ENCODE measurements at places on chromosomes 2 and 18.
A peak's percentile ranks its signal among the peaks of the same experiment; 100 is the strongest.

- DNase-seq = no peak
Measured at GRCh38 chr2:124877141-124877577, 852.1 kb downstream of the CNTNAP5 start.

DNA sequence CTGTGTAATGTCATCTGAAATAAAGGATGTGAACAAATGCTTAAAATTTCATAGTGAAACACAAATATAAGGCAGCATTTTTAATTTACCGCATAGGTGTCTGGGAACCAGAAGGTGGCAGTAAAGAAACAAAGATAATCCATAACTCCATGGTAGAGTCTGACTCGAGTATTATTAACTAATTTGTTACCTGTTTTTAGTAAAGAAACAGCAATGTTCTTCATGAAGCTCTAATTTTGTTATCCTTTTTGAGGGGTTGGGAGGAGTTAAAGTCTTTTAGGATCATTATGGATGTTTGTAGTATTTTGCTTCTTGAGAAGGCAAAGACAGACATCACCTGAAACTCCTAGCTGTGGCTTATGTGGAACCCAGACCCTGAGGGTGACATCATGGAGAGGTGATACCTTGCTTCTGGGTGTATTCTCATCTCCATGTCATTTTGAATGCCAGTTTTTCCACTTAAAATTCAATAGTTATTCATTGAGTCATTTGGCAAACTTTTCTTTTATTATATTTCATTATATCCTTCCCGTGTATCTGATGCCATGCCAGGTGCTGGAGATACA is 286.2 kb upstream of the EPAS1 start:
- DNase-seq = peak; percentile 18

DNA sequence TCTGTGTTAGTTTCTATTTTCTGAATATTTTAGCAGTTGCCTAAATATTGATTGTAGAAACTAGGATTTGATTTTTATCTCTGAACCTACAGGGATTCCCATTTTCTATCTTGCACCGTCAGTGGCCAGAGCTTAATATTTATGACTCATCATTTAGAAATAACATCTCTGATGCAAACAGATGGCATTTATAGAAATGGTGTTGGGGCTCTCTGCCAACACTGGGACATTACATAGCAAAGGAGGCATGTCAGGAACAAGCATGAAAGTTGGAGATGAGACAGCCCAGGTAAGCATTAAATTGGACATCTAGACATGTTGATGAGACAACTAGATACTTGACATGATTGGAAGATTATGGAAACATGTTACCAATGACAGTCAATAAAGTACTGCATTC is 165.3 kb upstream of the SYT4 start:
- DNase-seq = no peak

DNA sequence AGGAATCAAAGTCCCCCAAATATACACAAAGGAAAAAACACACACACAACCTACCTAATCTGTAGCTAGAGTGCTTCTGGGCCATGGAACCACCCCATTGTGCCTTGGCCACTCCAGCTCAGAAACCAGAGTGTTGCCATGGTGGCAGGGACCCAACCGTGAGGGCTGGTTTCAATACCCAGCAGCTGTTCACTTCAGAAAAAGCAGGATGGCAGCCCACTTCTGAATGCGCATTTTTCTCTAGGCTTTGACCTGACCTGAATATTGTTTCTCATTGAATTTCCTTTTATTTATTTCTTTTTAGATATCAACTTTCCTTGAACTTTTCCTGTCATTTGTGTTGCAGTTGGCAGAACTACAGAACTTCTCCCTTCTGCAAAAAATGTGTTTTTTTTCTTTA is 43.0 kb upstream of the EHBP1 start:
- no peak for DNase-seq

DNA sequence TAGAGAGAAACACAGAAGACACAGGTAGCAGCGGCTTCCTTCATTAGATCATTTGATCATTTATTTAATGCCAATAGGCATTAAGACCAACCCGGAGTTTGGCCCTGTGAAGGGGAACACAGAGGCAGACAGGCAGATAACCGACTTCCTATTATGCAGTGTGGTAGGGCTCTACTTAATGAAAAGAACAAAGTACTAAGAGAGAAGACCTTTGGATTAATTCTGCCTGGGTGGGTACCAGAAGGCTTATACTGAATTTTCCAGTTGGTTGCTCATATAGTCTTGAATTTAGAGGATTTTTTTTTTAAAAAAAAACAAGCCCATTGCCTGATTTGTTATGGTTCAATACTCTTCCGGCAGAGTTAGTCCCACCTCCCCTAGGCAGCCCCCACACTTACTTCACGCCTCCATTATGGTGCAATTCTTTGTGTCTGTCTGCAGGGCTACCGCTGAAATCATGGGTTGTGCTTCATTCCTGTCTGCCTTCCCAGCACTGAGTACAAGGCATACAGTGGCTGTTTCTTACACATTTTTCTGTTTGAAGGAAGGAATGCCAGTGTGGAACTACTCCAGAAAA is 244.3 kb upstream of the APCDD1 start:
- DNase-seq = no peak

DNA sequence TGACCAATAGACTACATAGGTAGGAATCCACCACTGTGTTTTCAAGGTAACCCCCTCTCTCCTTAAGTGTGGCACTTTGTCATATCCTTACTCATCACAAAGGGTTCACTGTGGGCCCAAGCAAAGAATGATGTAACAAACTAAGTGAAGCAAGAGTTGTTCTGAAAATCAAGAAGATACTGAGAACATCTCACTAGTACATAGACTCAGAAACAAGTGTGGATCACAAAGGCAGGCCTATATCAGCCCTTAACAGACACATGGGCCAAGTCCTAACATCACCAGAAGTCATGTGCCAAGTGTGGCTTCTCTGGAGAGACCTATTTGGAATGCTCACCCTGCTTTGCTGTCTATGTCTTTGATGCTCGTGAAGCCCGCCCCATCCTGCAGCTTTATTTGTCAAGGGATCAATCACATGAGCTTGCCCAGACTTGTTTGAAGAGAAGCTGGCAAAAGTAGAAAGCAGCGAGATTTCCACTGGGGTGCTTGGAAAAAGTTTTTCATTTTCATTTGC is 131.2 kb upstream of the TTC39C start:
- DNase-seq = no peak

DNA sequence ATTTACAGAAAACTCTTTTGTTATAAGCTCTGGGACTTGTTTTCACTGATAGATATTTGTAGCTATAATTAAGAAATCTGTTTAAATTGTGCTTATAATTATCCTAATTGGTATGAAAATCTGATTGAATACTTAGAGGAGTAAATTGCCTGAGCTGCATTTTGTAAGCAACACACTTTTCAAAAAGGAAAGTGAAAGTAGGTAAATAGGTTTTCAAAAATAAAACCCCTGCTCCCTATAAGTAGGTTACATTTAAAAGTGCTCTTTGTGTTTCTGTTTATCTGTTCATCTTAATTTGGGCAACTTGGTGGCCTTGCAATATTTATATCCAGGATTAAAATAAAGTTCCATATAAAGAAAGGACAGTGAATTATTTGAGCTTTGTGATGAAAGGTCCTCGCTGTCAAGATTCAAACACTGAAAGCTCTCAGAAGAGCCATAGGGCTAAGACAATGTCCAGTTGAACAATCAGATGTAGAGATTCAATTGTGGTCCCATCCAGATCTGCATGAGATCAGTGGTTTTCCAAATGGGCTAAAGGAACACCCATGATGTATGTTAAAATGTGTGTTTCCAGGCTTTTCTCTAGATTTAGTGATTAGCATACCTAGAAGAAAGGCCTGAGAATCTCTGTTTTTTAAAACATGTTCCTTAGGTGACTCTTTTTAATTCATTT is 371.6 kb downstream of the RPRM start:
- no peak for DNase-seq

DNA sequence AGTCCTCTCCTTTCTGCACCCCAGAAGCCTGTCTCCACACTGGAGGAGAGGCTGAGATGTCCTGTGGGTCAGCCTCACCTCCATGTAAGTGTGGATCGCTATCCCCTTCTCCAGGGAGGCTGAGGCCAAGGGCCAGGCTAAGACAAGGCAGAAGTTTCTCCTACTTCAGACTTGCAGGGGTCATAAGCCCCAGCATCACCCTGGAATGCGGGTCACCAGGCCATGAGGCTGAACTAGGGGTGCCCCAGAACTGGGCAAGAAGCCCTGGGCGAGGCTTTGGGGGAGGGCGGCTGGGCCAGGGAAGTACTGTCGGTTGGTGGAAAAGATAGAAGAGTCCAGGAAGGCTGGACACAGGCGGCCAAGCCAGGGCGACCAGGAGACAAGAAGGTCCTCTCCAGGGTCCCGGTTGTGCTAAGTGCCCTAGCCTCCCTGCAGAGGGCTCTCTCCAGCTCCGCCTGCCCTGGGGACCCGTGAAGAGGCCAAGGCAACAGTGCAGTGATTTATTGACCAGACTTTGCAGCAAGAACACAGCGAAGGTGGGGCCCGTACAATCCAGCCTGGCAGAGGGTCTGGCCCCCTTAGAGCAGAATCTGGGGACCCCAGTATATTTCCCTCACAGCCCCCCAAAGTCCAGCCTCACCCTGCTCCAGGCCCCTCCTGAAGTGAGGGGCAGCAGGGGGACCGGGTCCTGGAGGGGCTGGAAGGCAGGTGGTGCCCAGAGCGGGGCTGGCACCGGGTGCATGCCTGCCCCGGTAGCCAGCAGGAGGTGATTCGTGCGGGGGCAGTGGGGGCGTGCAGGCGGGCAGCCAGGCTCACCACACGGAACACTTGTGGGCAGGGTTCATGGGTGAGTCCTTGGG is 8.1 kb downstream of the ECEL1 start:
- no peak for DNase-seq

- DNase-seq = no peak
Measured at GRCh38 chr18:7234091-7234490, 3.2 kb downstream of the LRRC30 start.

- no peak for DNase-seq
Measured at GRCh38 chr2:242063850-242064249, 194.3 kb downstream of the RTP5 start.

GRCh38 chr2:130823886-130824491 is 12.7 kb upstream of the ARHGEF4 start:
- DNase-seq = no peak

DNA sequence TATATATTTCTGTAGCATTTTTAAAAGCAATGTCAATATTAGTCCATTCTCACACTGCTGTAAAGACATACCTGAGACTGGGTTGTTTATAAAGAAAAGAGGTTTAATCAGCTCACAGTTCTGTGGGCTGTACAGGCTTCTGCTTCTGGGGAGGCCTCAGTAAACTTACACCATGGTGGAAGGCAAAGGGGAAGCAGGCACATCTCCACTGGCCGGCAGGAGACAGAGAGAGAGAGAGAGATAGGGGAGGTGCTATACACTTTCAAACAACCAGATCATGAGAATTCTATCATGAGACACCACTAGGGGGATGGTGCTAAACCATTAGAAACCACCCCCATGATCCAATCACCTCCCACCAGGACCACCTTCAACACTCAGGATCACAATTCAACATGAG is 43.1 kb downstream of the CHMP3 start:
- DNase-seq = no peak

GRCh38 chr2:125656190-125656589 is 999.8 kb upstream of the GYPC start:
- no peak for DNase-seq

DNA sequence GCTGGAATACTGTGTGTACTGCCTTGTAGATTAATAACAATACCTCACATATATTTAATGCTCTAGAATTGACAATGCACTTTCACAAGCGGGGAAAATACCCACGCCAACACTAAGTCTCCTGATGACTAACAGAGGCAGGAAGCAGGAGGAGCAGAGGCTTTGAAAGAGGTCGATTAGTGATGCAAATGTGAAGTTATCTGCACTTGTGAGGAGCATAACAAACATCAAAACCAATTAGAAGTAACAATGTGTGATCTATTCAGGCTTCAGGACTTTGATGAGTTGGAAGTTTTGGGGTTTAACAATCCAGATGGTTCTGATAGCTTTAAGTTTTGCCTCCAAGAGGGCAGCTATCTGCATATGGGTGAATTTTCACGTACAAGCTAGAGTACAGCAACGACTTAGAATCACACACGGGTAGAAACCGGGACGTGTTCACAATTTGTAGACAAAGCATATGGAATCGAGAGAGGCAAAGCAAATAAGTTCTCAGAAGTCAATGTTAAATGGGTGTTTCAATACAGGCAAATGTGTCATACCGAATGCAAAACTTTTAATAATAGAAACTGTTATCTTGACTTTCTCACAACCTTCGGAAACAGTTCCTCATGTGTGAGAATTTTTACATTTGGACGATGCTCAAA is 114.5 kb downstream of the METTL8 start:
- peak; percentile 61 for DNase-seq

- DNase-seq = no peak
Measured at GRCh38 chr2:10940596-10940995, 28.9 kb downstream of the KCNF1 start.

DNA sequence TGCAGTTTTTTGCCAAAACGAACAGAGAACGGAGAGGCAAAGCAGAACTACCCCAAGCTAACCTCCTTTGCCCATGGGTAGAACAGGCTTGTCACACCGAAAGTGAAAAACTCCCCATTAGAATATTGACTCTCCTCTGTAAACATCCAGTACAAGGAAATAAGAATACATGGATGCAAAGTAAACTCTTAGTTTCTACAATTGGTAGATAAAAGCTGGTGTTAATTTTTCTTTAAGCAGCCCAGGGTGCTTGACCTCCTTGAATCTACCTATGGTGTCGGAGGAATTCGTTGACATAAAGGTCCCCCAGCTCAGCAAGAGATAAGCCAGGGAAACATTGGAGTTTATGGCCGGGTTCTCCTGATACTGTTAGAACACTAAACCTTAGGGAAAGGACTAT is 48.4 kb upstream of the DSG1 start:
- no peak for DNase-seq

GRCh38 chr2:70472221-70472890 is 81.3 kb downstream of the TGFA start:
- no peak for DNase-seq

- DNase-seq = no peak
Measured at GRCh38 chr2:75303227-75303626, 103.9 kb upstream of the TACR1 start.

GRCh38 chr18:3861495-3861894 is 411.5 kb downstream of the TGIF1 start:
- no peak for DNase-seq

DNA sequence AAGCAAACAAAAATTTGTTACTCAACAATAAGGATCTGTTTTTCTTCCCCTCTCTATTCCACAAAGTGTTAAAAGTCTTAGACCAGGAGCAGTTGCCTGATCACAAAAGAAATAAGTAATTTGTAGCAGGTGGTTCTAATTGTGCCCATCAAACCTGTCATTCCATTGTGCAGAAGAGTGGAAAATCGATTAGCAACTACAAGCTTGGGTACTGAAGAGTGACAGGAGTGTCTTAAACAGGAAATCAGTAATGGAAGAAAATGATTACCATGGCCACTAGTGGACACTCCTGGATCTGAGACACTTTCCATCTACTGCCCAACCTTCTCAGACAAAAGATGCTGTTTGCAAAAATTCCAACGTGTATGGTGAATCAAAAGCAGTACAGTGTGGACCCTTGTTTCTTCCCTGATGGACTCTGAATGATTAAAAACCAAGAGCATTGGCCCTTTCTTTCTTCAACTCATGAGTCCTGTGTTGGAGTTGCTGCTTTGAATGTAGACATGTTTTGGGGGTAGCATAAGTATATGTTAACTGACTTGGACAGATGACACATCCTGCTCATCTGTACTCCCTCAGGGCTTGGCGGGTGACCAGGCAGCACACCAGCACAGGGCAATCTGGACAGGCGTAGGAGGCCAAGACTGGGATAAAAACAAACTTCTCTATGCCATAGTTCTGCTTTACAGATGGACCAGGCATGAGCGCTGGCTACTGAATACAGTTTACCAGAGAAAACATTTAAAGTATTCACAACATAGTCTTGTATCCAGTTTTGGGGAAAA is 51.9 kb downstream of the PLA2R1 start:
- no peak for DNase-seq

GRCh38 chr2:104043864-104044263 is 810.1 kb upstream of the POU3F3 start:
- no peak for DNase-seq
